ENCODE measurements at places on chromosomes 5 and 9.

- peak; percentile 51 for DNase-seq
Observed at GRCh38 chr9:127199001-127199791, 65.4 kb upstream of the GARNL3 start.

- no peak for DNase-seq
Observed at GRCh38 chr9:114496011-114496410, 9.3 kb downstream of the WHRN start.

GRCh38 chr5:135977375-135977928, 22.7 kb upstream of the LECT2 start:
- peak; percentile 29 for DNase-seq

DNA sequence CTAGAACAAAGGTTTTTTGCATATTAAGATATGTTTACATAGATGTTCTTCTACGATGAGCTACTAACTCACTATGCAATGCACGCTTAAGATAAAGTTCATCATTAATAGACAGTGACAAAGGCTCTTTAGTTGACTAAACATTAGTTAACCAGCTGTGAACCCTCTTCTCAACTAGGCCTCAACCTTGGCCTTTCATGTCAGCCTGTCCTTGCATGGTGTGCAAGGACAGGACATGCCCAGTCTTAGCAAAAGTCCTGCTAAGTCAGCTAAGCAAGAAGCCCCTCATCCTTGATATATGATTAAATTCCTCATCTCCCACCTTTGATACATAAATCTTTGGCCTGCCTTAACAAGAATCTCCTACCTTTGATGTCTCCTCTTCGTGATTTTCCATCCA, 50.9 kb downstream of the PLPP1 start:
- DNase-seq = no peak

GRCh38 chr5:39668980-39669379, 244.2 kb upstream of the DAB2 start:
- no peak for DNase-seq

GRCh38 chr9:87886933-87887505, 4.3 kb downstream of the SPATA31E1 start:
- DNase-seq = no peak

DNA sequence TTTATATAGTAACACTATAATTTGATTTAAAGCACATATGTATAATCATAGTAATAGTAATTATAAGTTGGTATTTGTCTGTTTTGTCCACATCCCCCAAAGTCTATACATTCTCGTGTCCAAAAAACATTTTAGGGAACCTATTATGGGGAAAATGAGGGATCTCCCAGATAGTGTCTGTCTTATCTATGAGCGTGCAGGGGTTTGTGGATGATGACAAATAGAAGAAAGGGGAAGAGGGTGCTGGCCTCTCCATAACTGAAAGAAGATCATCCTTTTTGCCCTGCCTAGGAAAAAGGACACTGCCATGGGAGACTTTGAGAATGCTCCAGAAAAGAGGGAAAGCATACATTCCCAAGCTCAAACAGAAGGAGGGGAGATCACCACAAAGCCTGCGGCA, 45.3 kb downstream of the C5orf22 start:
- no peak for DNase-seq

DNA sequence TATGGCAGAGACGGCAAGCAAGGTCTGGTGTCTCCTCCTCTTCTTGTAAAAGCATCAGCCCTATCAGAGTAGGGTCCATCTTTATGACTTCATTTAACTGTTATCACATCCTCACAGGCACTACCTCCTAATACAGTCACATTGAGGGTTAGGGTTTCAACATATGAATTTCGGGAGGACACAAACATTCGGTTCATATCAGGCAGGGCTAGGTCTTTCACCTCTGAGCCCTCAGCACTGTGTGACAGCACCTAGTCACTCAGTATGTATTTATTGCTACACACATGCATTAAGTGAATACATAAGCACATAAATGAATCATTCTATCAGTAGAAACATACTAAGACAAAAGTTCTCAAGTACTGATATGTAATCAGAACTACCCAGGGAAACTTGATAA, 9.4 kb upstream of the BTF3 start:
- peak; percentile 40 for DNase-seq

DNA sequence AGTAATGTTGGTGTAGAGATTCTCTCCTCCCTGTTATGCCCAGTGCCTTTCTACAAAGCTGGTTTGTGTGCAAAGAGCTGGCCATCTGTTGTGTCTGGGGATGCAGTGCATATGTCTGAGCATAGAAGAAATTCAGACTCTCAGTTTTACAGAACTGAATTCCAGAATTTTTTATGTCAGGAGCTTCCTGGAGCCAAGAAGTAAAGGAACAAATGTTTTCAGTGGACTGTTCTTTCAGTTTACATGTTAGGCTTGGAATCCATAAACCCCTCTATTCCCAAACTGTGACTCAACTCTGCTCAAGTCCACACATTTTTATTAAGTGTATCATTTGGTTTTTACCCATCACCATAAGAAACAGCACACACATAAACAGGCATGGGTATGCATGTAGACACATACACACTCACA, 366.0 kb downstream of the BRINP1 start:
- no peak for DNase-seq

GRCh38 chr5:116964438-116964837, 389.8 kb upstream of the SEMA6A start:
- DNase-seq = no peak

DNA sequence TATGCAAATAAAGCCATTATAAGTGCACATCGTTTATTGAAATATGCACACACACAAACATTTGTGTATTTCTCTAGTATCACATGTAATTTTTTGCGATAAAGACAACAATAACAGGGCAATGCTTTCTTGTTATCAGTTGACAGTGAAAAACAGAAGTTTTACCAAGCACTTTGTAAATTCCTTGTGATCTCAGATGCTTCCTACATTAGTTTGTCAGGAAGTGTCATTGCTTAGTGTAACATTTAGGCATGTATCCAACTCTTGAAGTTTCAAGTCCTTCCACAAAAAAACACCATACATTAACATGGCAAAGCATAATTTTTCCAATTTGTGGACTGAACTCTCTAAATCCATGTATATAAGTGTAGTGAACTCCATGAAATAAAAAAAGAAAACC, 46.4 kb downstream of the MOCS2 start:
- no peak for DNase-seq

All from hematopoietic multipotent progenitor cell treated with erythropoietin and hydrocortisone succinate and interleukin-3 and kit ligand, for 15 days (in vitro differentiated cells).